ENCODE measurements at places on chromosomes 12 and 14. TPM values are rescaled to one million over a fixed set of nuclear protein-coding genes. Genes with fewer than 3 reads are reported as not detected.

GRCh38 chr12:6852651-6853354 is 853 bp downstream of the USP5 start:
- DNase-seq, result no peak

GRCh38 chr12:19972325-19973288 is 395.7 kb upstream of the PDE3A start:
- no peak for DNase-seq

GRCh38 chr12:6932766-6933165 is 5.0 kb downstream of the ATN1 start:
- no peak for DNase-seq

GRCh38 chr12:29961231-29961630 is 177.5 kb upstream of the TMTC1 start:
- no peak for DNase-seq

- DNase-seq, result no peak
Observed at GRCh38 chr12:124720004-124720680, 143.5 kb downstream of the SCARB1 start.

DNA sequence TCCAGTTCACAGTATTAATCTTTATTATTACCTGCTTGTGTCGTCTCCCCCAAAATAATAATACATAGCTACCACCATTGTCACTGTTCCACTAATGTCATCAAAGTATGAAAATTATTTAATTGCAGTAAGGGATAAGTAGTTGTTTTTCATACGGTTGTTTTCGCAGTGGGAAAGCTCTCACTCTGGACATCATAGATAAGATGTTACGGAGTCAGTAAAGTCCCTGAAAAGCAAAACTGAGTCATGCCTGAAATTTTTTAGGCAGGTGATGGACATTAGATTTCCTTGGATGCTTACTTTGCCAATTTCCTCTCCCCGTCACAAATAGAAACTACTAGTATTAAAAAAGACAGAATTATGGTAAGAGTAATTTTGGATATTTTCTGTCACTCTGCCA is 13.2 kb downstream of the PNP start:
- no peak for DNase-seq

DNA sequence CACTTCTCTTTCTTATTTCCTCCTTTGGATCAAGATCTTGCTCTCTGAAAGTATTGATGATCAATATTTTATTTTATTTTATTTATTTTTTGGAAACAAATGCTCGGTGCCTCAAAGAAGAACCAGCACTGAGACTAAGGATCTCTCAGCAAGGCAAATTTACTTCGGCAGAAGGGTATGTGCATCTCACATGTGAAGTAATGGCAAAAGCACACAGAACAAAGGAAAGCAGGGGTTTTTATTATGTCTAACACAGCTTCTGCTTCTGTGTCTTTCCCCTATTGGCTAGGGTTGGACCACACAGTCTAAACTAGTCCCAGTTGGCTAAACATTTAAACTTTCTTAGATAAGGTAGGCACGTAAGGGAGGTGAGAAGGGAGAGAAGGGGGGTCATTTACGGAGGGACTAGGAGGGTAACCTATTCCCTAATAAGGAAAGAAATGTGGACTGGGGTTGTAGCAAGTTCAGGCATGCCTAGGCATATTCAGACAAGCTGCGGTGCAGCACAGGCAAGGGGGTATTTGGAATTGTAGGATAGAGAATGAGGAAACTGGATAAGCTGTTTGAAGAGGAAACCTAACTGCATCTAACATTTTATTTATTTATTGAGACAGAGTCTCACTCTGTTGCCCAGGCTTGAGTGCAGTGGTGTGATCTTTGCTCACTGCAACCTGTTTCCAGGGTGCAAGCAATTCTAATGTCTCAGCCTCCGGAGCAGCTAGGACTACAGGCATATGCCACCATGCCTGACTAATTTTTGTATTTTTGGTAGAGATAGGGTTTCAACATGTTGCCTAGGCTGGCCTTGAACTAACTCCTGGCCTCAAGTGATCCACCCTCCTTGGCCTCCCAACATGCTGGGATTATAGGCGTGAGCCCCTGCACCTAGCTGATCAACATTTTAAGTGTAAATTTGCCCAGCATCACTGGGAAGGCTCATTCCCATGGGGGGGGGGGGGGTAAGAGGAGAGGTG is 90.0 kb upstream of the EIF5 start:
- no peak for DNase-seq

- no peak for DNase-seq
Observed at GRCh38 chr12:3133405-3133783, 56.2 kb downstream of the TSPAN9 start.

DNA sequence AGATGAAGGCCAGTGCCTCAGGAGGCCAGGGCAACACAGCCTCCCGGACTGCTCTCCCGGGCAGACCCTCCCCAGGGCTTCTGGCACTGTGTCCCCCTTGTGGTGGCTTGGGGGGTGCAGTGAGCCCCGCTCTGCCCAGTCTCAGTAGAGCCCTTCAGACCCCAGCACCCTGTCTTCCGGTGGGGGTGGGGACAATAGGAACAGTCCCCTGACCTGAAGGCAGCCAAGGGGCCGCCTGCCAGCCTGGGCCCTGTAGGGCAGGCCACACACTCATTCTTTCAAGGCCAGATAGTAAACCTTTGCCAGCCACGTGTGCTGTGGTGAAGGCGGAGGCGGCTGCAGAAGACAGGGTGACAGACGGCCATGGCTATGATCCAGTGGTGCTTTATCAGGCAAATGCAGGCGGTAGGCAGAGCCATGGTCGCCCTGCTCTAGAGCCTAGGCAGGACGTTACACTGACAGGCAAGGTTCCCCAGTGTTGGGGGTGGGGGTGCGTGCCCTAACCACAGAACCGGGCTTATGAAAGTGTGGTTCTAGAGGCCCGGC is 15.0 kb downstream of the ZFYVE21 start:
- no peak for DNase-seq

Gene LRTM2
- not detected for total RNA-seq

Gene CDC42BPB
- 105 TPM for total RNA-seq

Gene GLT8D2
- 44.8 TPM for total RNA-seq

Gene SYCP3
- not detected for total RNA-seq

GRCh38 chr12:68455691-68456345 is 123.7 kb upstream of the MDM1 start:
- DNase-seq, result no peak

- no peak for DNase-seq
Observed at GRCh38 chr14:49951691-49952345, 58.9 kb downstream of the ARF6 start.

DNA sequence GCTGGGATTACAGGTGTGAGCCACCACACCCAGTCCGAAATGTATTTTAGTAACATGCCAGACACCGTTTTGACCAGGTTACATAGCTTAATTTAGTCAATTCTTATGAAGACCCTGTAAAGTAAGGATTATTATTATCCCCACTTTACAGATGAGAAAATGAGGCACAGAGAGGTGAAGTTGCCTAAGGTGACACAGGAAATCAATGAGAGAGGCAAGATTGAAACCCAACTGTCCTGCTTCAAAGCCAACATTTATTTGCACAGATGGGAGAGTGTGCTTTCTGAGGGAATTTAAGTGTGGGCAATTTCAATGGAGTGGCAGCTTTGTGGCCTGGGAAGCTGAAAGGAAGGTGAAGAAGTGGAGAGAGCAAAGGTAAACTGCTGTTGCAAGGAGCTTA is 19.1 kb upstream of the EPS8 start:
- no peak for DNase-seq

DNA sequence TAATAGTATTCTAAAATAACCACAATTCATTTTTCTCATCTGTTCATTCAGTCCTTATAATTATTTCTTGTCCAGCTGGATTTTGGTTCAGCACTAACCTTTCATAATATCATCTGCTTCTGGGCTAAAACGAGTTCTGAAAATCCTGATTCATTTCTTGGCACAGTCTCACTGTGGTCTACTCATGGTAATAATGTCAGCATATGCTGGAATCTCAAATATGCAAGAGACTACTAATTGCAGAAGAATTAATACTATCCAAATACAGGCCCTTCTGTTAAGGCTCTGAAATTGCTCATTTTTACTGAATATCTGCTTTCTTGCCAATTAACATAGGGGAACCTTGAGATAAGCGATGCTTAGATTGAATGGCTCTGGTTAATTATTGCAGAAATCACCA is 597.1 kb downstream of the RPL10L start:
- DNase-seq, result no peak

DNA sequence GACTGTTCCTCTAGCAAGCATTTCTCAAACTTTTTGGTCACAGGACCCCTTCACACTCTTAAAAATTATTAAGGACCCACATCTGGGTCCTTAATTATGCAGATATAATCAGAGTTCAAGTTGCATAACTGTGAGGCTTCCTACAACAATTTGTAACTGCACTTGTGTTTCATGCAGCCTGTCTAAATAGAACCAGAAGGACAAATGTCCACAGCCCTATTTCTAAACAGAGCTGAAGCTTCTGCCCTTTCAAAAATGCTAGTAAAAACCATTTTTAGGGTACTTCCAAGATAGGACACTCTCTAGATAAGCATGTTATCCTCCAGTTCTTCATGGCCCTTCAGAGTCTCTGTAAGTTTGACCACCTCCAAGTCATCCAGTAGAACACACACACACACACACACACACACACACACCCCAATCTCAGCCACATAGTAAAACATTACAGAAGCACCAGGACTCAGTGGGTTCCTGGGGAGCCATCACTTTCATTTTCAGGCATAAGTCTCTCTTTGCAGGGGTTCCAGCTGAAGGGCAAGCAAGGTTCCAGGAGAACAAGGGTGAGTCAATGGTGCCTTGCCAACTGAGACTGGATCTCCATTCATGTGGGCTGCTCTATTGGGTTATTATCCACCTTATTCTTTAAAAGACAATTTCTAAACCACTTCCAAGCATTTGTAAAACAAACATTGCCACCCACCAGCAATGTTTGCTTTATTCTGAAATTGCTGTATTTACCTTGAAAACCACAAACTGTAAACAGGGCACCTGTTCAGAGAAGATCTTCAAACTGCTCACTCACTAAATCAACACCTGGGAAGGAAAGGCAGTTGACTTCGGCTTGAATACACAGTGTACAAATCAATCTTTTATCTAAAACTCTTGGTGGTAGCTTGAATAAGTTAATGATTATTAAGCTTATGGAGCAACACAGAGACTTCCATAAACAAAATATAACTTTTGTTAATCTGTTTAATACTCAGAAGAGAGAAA is 64.1 kb downstream of the ITPR2 start:
- no peak for DNase-seq

Gene AGAP2
- total RNA-seq, result 4.0 TPM

Gene GPR162
- 4.5 TPM for total RNA-seq

DNA sequence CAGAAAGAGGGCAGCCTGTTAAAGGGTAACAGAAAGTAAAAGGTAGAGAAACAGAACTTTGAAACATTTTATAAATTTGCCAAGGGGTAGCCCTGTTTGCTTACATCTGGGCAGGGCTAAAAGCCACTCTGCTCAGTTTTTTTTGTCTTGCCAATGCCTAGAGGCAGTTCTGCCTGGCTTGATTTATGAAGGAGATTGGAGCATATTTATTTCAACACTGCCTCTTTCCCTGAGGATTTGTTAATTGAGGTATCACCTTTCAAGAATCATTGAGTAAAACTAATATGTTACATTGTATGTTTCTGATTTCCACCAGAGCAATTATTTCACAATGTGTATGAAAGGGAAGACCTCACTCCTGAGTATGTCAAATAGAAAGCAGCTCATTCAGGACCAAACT is 160.8 kb downstream of the GXYLT1 start:
- DNase-seq, result no peak

DNA sequence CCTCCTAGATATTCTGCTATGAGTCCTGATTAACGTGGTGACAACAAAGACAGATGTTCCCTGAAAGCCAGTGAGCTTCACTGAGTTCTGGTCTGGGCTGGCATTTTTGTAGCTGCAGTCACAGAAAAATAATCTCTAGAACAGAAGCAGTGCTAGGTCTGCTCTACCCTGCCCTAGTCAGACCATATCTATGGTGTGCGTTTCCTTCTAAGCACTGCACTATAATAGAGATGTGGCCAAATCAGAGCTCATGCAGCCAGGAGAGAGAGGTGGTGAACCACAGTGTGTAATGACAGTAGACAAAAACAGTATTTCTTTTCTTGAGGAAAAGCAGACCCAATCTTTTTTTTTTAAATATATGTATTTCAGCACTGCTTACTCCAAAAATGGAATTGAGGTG is 76.3 kb downstream of the CMAS start:
- DNase-seq, result no peak
